ENCODE measurements at places on chromosomes 16 and 17.
A peak's percentile ranks its signal among the peaks of the same experiment; 100 is the strongest.

DNA sequence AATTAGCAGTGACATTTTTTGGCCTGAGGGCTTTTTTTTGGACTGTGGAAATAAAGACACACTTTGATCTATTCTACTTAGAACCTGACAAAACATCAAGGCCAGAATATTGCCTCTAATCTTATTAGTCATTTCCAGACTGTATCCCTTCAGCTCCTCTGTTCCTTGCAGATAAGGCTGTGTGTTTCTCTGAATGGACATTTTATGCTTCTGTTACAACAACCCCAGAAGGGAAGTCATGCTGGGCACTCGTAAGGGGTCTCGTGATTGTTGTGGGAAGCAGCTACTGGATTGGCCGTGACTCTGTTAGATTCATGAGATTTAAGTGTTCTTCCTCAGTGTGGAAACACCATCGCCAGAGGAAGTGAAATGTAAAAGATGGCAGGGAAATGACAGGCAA is 31.6 kb upstream of the HS3ST2 start:
- DNase-seq = no peak

GRCh38 chr16:82960918-82961317 is 334.1 kb downstream of the CDH13 start:
- no peak for DNase-seq

DNA sequence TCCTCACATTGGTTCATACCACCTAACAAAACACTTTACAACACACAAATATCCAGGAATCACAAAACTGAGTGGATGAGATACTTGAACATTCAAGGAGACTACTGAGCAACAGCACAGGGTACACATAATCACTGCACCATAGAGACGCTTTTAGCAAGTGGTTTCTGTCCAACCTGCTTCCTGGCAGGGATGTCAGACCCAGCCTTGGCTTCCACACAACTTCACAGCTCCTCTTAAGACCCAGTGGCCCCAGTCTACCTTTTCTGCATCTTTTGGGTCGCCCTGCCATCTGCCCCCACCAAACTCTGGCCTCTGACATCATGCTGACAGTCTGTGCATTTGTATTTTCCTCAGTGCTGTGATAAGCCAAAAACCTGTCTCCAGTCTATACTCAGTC is 5.9 kb upstream of the CORO6 start:
- DNase-seq = no peak

DNA sequence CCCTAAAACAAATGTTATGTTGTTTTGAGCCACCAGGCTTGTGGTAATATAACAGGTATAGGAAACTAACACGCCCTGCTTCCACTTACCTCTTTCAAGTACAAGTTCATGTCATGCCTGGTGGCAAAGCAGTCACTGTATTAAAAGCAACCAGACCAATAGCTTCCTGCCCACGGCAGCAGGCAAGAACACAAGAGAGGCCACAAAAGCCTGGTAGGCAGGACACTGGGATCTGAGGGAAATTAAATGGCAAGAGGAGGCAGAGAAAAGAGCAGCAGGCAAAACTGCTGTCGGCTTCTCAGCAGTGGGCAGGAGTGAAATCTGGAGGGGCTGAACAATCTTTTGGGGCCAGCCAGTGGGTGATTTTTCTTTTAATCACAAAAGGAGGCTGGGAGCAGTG is 2.2 kb downstream of the CYTH1 start:
- no peak for DNase-seq

DNA sequence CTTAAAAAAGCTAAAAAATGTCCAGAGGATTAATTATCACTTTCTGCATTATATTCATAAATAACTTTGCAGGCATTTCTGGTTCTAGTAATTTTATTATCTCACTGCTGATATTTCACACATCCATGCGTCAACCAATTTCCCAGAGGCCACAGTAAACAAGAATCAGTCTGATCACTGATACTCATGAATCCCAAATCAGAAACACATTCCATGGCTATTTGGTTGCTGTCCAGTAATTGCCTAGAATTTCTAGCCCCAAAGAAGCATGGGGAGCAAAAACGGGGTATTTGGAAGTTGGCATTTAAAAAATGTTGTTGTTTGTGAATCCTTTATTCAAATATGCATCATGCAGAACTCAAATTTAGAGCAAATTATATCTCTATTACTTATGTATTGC is 244.8 kb downstream of the CDH8 start:
- no peak for DNase-seq

GRCh38 chr16:22948603-22949368 is 134.8 kb downstream of the HS3ST2 start:
- no peak for DNase-seq

GRCh38 chr17:8489841-8490240 is 54.2 kb downstream of the NDEL1 start:
- no peak for DNase-seq

- peak; percentile 31 for DNase-seq
Observed at GRCh38 chr16:49620158-49620868, 235.6 kb downstream of the ZNF423 start.

DNA sequence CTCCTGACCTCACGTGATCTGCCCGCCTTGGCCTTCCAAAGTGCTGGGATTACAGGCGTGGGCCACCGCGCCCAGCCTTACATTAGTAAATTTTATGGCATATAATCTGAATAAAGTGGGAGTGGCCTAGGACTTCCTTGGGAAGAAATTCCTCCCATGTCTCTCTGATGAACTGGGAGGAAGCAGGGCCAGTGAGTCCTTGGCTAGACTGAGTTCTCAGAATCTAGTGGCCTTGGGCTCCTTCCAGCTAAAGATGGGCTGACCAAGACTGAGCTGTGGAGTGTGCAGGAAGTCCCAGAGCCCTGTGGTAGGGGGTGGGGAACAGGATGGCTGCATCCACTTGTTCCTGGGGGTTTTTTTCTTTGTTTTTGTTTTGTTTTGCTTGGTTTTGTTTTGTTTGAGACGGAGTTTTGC is 10.0 kb upstream of the NAGLU start:
- no peak for DNase-seq

DNA sequence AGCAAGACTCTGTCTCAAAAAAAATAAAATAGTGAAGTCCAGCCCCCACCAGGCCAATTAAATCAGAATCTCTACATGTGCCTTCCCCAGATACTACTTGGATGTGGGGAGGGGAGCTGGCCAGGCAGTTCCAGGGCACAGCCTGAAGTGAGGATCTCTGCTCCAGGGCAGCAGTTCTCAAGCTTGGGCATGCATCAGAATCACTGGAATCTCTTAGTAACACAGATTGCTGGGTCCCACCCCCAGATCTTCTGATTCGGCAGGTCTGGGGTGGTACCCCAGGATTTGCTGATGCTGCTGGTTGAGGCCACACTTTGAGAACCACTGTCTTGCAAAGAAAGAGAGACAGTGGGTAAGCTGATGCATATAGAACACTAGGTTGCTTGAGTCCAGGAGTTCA is 8.3 kb upstream of the CDH5 start:
- no peak for DNase-seq

- DNase-seq = no peak
Observed at GRCh38 chr17:19756546-19756945, 8.4 kb upstream of the ALDH3A1 start.

- DNase-seq = no peak
Observed at GRCh38 chr16:83238949-83239691, 568.7 kb upstream of the HSBP1 start.

- no peak for DNase-seq
Observed at GRCh38 chr17:33753452-33753851, 460.4 kb upstream of the ASIC2 start.

DNA sequence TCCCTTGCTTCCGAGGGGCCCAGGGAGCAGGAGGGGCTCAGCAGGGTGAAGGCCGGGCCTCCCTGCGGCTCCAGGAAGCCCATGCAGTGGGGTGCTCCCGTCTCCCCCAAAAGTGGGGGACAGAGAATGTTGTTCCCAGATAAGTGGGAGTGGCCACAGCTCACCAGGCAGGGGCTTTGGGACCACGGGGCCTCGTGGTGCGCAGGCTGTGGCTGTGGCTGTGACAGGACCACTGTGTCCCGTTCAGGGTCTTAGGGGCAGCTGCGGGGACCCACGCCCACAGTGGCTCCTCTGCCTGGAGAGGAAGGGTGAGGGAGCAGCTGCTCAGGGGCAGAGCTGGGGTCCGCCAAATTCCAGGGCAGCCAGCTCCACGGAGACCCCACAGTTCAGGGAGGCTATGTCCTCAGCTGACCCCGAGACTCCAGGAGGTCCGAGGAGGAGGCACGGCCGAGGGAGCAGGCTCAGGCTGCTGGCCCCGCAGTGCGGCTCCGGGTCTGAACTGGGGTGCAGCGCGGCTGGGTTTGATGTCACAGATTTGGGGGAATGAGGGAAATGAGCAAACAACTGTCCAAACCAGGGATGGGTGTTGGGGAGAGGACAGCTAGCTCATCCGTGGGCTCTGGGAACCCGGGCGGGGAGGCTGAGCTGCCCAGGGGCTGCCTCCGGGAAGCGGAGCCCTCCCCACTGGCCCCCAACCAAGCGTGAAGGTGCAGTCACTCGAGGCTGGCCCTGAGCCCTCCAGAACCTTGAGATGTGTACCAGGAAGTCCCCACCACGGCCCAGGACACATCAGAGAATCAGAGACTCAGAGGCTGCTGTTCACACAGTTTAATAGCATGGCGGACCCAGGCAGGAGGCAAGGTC is 23.4 kb downstream of the TPSD1 start:
- no peak for DNase-seq

GRCh38 chr17:50055426-50056216 is at the start of gene ITGA3:
Gene ITGA3, plus strand, starts transcription at chr17:50056110. Its CDS starts 330 bp downstream, at chr17:50056440.
- DNase-seq = peak; percentile 83

- DNase-seq = no peak
Observed at GRCh38 chr16:81539009-81539758, 94.6 kb downstream of the CMIP start.

DNA sequence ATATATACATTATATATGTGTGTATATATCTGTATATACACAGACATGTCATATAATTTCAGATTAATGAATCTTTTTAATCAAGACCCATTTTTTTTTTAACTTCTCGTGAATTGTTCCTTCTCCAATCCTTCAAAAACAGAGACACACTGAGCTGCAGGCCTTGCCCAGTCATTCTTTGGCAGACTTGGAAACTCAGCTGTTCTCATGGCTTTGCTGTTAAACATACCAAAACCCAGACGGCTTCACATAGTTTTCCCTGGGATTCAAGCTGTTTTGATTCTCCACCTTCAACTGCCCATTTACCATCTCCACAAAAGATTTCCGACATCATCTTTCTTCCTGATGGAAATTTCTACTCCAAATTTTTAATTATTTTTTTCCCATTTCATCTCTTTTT is 148.7 kb downstream of the KCNJ2 start:
- no peak for DNase-seq

GRCh38 chr16:88306411-88306810 is 76.3 kb upstream of the ZNF469 start:
- no peak for DNase-seq

DNA sequence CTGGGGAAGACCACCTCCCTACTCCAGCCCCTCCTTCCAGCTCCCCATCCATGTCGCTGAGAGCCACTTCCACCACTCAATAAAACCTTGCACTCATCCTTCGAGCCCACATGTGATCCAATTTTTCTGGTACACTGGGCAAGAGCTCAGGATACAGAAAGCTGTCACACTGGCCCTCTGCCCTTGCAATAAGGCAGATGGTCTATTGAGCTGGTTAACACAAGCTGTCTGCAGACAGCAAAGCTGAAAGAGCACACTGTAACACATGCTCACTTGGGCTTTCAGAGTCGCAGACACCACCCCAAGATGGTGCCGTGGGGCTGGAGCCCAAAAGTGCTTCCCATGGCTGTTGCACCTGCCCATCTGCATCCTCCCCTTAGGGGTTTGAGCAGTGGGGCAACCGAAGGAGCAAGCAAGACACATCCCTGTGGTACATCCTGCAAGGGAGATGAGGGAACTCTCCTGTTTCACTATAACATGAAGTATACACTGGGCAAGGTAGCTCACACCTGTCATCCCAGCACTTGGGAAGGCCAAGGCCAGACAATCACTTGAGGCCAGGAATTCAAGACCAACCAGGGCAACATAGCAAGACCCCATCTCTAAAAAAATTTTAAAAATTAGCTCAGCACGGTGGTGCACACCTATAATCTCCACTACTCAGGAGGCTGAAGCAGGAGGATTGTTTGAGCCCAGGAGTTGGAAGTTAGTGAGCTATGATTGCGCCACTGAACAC is 52.8 kb upstream of the C17orf78 start:
- DNase-seq = no peak

GRCh38 chr16:56348168-56349085 is 76.9 kb downstream of the AMFR start:
- DNase-seq = no peak

DNA sequence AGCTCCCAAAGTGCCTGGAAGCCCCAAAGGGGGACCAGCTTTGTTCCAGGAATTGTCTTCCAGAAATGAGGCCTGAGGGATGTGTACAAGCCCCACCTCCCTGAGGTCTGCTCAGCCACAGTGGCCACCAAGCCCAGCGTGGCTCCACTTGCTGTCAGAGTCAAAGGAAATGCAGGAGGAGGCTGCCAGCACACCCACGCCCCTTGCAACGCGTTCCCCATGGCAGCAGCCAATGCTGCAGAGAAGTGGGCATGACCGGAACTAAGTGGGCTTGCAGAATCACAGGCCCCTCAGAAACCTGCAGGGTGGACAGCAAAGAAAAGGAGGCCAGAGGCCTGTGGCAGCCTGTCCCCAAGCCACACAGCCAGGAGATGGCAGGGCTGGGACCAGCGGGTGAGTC is 320.8 kb downstream of the FOXL1 start:
- no peak for DNase-seq

DNA sequence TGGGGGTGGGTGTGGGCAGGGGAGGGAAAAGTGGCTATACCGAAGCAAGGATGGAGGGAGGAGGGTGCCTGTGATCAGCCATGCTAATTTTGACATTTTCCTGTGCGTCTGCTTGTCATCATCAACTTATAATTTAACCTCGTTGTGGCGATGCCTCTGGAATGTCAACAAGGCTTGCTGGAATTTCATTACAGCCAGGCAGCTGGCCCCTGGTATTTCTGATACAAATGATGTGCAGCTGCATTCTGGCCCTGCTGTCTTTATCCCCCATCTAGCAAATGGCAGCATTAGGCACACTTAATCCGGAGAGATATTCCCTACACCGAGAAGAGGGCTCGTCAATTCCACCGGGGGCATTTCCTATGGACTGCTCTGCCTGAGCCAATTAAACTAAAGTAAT is 278.3 kb upstream of the CCL2 start:
- DNase-seq = no peak

GRCh38 chr16:54070789-54071343 is 215.7 kb downstream of the IRX3 start:
- no peak for DNase-seq

- peak; percentile 21 for DNase-seq
Observed at GRCh38 chr17:9115214-9116191, 94.2 kb downstream of the NTN1 start.

DNA sequence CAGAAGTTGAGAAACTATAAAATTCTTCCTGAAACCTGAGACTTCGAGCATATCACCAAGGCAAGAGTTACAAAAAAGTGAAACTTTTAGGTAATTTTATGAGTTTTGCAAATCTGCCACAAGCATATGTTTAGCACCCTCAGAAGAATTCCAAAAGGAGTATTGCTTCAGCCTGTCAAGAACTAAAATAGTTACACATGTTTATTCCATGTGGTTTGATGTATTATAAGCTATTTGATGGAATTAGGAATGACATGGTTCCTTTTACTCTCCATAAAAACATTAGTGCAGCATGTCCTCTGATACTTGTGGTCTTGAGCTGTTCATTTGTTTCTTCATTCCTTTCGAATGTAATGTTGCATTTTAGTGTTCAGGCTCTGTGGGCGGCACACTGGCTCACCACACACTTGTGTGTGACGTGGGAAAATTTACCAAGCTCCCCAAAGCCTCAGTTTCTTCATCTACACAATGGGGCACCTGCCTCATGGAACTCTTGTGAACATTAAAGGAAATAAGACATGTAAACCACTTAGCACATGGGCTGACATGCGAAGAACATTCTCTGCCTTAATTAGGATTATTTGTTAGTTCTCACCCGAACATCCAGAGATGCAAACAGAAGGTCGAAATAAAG is 204.2 kb upstream of the FOXF1 start:
- no peak for DNase-seq
